Germinal center (tissue), 1 donor: ENCODE measurements at places on chromosomes 5 and 9.
A peak's percentile ranks its signal among the peaks of the same experiment; 100 is the strongest.

DNA sequence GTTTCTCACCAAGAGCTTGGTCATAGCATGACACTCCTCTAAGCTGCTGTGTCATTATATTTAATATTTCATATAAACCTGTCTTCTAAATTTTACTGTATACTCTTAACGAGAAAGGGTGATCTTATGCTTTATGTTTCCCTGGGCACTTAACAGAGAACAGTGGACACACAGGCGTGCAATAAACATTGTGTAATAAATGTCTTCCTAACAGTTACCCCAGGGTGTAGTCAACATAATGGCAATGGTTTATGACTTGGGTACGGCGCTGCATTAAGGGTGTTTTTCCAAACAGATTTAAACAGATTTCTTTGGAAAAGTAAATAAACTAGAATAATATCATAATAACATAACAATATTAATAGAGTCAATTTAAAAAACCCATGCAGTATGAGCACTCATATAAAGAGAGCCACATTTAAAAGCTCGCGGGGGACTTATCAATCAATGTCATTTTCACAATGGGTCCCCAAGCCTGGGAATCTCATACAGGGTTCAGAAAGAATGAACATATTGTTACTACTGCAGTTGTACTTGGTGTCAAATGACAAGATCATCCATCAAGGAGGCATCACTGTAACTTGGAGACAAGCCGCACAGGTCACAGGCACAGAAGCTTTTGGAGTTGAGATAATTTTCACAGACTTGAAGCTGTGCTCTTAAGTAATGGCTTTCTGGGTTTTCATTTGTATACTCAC, 376.4 kb downstream of the CTNND2 start:
- DNase-seq: no peak

DNA sequence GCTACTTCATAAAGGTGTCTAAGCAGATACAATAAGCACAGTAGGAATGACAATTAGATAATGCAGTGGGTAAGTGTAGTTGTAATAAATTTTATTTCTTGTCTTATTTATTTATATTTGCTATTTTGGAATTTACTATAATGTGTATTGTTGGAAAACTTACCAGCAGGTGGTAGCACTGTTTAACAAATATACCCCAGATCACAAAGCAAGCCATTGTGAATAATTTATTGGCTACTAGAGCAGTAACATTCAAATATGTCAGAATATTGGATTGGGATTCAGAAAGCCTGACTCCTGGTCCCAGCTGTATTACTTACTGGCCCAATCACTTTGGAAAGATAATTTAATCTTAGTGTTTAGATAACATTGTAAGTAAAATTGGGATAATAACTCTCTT, 78.0 kb downstream of the ISOC1 start:
- DNase-seq: no peak

- peak; percentile 40 for DNase-seq
These were observed 65.0 kb upstream of the DAP start for GRCh38 chr5:10825897-10826644.

DNA sequence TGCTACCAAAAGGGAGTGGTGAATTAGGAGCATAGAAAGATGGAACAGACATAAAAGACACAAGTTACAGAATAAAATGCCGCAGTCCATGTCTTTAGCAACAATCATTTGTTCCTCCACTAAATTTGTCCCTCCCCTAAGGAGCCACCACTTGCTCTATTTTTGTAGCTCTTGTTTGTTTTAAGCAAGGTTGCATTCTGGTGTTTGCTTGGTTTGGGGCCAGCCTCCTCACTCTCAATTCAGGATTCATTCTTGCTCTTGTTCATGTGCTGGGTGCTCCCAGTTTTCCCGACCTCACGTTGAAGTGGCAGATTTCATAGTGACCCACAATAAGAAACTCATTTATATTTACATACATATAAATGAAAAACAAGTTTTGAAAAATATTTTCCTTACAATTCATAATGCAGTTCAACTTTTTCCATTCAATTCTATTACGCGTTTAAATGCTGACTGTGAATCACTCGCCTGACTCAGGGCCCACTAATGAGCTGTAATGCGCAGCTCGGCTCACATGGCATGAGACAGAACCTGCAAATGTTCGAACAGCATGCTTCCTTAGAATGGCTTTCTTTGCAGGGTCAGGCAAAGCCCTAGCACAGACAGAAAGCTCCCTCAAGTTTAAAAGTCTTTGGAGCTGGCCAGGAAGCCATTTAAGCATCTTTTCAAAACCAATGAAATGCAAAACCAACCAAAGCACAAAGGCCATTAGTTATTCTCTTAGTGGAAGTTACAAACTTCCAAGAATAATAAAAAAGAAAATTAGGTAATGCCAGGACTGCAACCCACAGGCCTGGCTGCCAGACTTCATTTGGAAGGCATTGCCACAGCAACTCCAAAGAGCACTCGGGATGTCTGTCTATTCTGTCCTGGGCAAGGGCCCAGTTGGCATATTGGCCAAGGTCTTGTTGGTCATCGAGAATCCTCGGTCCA, 41.7 kb downstream of the RETREG1 start:
- DNase-seq: no peak

DNA sequence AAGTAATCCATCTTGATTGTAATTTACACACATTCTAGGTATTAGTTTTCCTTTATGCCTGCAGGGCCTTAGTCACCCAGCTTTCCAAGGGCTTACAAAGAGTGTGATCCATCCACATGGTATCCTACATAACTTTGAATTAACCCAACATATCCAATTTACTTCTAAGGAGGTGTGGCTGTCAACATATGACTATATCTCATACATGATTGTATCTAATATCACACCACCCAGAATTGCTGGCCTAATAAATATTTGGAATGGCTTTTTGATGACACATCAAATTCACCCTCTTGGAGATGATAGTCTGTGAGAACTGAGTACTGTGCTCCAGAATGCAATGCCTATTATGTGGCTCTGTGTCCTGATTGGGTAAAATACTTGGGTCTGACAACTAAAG, 363.3 kb upstream of the GRIN3A start:
- no peak for DNase-seq

DNA sequence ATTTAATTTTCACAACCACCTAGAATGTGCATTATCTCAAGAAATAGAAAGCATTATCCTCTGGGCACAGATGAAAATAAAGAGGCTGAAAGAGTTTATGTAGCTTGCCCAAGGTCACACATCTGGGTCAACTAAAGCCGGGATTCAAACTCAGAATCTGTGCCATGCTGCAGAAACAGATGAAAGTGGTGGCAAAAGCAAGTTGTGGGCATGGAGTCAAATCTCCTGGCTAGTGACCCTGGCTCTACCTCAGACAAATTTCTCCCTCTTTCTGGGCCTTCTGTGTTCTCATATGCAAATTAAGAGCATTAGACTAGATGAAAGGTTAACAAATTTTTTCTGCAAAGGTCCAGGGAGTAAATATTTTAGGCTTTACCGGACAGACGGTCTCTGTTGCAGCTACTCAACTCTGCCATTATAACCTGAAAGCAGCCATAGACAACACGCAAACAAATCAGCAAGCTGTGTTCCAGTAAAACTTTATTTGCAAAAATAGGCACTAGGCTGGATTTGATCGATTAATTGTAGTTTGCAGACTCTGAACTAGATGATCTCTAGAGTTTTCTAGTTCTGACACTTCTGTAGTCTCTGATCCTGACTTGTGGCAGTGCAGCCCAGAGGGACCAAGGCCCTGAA, 6.0 kb upstream of the ADRA1B start:
- DNase-seq: no peak

GRCh38 chr5:180811623-180812124, 9.1 kb upstream of the MGAT1 start:
- no peak for DNase-seq

DNA sequence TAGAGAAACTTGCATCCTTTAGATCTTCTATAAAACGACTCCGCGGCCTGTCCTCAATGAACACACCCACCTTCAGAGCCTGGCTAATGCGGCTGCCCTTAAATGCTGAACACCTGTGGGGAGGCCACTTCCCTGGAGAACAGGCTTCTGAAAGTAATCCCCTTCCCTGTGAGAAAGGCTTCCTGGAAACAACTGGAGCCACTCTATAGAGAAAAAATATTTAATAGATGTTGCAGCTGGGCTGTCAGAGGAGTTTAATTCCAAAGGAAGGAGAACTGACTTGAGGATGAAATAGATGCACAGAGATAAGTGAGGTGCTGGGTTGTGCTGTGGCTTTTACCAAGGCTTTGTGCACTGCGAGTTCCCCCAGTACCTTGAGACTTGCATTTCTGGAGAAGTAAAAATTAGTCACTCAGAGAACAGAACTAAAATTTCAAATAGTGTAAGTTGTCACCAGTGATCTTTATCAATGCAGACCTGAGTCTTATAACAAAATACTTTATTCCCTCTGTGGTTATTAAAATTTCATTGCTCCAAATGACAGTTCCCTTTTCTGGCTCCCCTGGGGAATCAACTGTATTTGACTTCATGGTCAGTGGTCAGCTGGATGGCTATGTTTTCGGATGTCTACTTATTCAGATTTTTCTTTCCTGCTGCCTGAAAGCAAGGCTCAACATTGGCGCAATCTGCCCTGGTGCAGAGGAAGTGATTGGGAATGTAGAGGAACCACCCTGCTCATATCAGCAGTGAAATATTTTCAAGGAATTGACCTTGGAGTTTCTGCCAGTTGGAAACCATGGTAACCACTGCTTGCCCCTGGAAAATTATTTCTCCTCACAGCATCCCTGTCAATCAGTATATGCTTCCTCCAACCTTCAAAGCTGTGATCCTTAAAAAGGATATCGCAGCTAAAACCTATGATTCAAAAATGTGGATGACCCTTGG, 238.8 kb downstream of the SMARCA2 start:
- DNase-seq: no peak

DNA sequence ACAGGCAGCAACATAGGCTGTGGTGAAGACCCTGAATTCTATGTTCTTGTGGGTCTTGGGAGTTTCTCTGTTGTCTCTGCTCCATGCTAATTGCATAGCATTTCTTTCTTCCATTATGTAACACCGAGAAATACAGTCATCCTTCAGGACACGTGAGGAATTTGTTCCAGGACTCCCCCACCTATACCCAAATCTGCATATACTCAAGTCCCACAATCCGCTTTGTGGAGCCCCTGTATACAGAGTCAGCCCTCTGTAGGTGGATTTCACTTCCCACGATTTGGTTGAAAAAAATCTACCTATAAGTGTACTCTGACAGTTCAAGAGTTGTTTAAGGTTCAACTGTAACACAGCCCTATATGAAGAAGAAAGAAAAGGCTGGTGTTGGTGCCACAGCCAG, 22.1 kb downstream of the ANKRD33B start:
- no peak for DNase-seq

DNA sequence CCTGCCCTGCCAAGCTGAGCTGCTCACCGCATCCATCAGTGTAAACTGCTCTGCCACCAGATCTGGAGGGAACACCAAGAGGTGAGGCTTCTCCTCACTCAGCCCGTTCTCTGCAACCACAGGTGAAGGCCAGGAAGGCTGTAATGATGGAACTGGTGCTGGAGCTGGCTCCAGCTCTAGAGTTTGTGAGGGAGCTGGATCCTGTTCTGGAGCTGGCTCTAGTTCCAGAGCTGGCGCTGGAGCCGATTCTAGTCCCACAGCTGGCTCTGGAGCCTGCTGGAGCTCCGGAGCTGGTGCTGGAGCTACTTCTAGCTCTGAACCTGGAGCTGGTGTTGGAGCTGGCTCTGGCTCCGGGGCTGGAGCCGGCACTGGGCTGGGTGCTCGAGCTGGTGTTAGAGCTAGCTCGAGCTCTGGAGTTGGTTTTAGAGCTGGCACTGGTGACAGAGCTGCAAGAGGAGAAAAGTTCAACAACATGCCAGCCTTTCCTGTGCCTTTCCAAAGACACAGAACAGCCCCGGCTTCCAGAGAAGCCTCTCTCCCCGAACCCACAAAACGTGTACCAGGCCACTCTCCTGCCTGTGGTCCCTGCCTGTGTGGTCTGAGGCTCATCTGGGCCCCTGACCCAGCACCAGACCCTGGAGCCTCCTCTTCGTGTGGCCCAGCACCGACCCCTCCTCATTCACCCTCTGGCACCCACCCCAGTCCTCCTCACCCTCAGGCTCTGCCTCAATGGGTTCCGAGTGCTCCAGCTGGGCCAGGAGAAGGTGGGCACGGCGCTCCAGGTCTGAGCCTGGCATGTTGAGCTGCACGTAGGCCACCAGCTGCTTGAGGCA, 12.9 kb downstream of the RALGDS start:
- DNase-seq: no peak

GRCh38 chr9:6634444-6634843, 11.1 kb downstream of the GLDC start:
- no peak for DNase-seq

- no peak for DNase-seq
These were observed 102.0 kb upstream of the RAPGEF1 start for GRCh38 chr9:131841765-131842318.

- no peak for DNase-seq
These were observed 23.8 kb downstream of the NANS start for GRCh38 chr9:98080326-98080725.

DNA sequence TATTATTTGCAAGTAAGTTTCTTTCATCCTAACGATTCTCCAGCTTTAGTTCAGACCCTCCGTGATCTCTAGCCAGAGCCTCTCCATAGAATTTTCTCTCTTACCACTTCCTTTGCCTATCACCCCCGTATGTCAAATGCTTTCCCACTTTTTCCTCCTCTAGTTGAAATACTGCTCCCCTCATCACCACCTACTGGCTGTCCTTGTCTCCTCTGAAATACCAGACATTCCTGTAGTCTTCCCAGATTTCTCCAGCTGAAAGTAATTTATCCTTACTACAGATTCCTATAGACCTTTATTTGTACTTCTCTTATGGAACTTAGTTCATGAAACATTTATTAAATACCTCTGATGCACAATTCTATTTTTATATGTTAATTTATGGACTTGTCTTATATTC, 36.0 kb upstream of the GLIPR2 start:
- no peak for DNase-seq

- DNase-seq: no peak
These were observed 501.6 kb downstream of the IRX1 start for GRCh38 chr5:4097199-4097598.
